Naive thymus-derived CD4-positive, alpha-beta T cell (primary cell): ENCODE measurements at places on chromosomes 7 and 10. TPM values are rescaled to one million over a fixed set of nuclear protein-coding genes. Genes with fewer than 3 reads are reported as not detected.
A peak's percentile ranks its signal among the peaks of the same experiment; 100 is the strongest.

DNA sequence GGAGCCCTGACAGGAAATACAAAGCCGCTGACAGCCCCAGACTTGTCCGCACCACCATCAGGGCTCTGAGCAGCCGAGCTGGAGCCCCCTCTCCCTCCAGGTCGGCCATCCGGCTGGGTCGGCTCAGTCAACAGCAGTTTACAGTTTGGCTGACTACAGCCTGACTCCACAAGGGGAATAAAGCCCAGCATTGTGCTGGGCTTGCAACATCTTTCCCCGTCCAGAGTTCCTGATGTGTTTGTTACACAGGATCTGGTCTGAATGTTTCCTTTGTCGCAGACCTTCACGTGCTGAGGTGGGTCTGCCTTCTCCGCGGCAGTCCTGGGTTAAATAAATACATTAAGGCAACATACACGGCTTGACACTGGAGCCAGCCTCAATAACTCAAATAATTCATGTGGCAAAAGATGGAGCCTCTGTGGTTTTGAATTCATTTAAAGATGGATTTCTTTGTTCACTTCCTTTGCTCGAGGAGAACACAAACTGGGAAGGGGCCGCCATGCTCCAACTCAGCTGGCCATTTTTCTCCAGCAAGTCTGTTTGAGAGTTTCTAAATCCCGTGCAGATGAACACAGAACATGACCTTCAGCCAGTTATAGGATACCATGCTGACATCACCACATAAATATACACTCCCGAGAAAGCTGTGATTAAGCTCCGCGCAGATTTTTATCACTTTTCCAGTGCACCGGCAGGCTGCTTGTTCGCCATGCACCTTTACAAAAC lies 192.1 kb downstream of the WDR11 start:
- DNase-seq, result no peak
- H3K27ac ChIP-seq, result no peak overlapping the region
- no peak overlapping the region for H3K4me3 ChIP-seq
- H3K27me3 ChIP-seq, result no peaks in the 10 kb centered on the region
- no peaks in the 10 kb centered on the region for H3K4me1 ChIP-seq

DNA sequence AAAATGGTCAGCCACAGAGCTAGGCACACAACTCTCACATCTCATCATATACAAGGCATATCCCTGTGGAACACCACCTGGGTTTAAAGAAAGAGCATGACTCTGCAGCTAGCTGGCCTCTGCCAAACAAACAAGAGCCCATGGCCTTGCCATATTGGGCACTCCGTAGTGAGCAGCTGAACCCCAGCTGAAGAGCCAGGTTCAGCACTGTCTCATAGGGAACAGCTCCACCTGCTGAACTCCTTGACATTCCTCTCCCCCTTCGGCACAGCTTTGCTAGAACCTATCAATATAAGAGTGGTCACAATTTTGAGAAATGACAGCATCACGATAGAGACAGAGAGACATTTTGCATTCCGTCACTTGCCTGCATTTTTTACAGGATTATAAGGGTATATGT lies 20.0 kb downstream of the SORCS1 start:
- no peaks in the 10 kb centered on the region for H3K27me3 ChIP-seq
- no peak overlapping the region for H3K27ac ChIP-seq
- no peaks in the 10 kb centered on the region for H3K36me3 ChIP-seq
- no peak overlapping the region for H3K4me3 ChIP-seq
- H3K4me1 ChIP-seq, result no peaks in the 10 kb centered on the region
- DNase-seq, result no peak

DNA sequence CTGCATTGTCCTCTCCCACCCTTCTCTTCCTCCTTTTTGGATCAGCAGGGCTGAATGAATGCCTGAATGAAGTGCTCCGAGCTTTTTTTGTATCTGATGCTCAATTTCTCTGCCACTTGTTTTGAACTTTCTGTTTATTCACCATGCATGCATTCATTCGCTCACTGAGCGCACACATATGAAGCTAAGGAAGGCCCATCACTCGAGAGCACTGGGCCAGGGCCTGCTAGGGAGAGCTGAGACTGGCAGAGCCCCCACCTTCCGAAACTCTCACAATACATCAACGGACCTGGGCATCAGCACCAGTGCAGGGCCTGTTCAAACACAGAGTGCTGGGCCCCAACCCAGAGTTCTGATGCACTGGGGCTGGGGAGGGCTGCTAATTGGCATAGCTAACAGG lies 45.7 kb downstream of the RPS24 start:
- H3K36me3 ChIP-seq, result no peaks in the 10 kb centered on the region
- no peaks in the 10 kb centered on the region for H3K27me3 ChIP-seq
- H3K4me1 ChIP-seq, result no peaks in the 10 kb centered on the region
- no peak for DNase-seq
- H3K27ac ChIP-seq, result no peak overlapping the region
- H3K4me3 ChIP-seq, result no peak overlapping the region

- H3K4me1 ChIP-seq, result peaks cover 14% of the 10 kb centered on the region
- no peaks in the 10 kb centered on the region for H3K36me3 ChIP-seq
- peak overlapping the region; percentile 78 for H3K27ac ChIP-seq
- H3K27me3 ChIP-seq, result no peaks in the 10 kb centered on the region
- peak overlapping the region; percentile 81 for H3K4me3 ChIP-seq
Measured at GRCh38 chr10:103967448-103968071, 620 bp downstream of the SLK start.

DNA sequence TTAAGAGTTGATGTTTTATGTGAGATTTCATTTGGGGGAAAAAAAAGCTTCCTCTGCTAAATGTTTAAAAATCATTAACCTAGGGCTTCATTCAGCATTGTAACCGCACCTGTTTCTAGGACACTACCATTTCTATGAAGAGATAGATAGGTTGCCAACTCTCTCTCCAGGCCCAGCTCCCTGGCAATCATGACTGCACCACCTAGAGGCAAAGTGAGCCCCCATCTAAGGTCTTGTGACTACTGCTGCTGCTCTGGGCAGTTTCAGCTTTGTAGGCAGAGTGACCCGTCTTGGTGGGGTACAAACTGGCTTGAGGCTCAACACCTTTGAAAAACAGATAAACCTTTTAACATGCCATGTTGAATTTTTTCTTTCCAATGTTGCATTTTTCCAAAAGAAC lies 27.3 kb upstream of the MRC1 start:
- no peaks in the 10 kb centered on the region for H3K36me3 ChIP-seq
- H3K27ac ChIP-seq, result no peak overlapping the region
- DNase-seq, result no peak
- H3K4me1 ChIP-seq, result no peaks in the 10 kb centered on the region
- H3K4me3 ChIP-seq, result no peak overlapping the region

The TYW1B gene
- 6.3 TPM for total RNA-seq

The MYH16 gene
- total RNA-seq, result not detected
